ENCODE measurements at places on chromosomes 1 and 21.

- no peak for DNase-seq
These were observed 90.8 kb downstream of the GTF2B start for GRCh38 chr1:88800382-88801051.

GRCh38 chr1:228975238-228975907 lies 240.1 kb downstream of the RHOU start:
- DNase-seq = no peak

GRCh38 chr1:209783386-209783785 lies 973 bp downstream of the C1orf74 start:
- no peak for DNase-seq

GRCh38 chr1:100364697-100365096 lies 12.4 kb downstream of the CDC14A start:
- DNase-seq = no peak

DNA sequence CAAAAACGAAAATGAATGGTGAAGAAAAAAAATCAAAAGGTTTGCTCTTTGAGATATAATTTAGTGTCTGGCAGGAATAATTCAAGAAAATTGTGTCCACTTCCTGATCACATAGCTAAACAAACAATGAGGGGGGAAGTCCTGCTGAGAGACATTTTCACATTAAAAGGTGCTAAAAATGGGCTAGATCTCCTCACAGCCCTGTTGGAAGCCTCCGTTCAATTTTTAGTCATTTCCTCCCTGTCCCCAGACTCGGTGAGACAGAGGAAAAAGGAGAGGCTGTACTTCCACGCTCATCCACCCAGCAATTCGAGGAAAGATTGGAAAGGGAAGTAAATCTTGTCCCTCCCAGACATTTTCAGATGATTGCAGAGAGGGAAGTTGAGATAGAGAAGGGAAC lies 103.7 kb downstream of the BARHL2 start:
- no peak for DNase-seq

All from D721Med (cell line).